ENCODE measurements at places on chromosomes 1 and 21.
A peak's percentile ranks its signal among the peaks of the same experiment; 100 is the strongest.

DNA sequence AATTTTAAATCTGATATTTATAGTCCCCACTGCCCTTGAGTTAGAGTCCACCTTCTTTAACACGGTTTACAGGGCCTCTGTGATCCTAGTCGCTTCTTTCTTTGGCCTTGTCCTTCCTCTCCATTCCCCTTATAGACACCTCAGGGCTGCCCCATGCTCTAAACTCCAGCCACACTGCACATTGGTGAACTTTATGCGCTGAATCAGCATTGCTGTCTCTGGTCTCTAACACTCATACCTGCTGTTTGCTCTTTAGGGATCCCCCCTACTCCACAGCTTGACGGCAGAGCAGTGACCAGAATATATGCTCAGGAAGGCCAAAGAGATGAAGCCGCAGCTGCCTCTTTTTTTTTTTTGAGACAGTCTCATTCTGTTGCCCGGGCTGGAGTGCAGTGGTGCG lies 30.2 kb downstream of the PLEKHO1 start:
- no peak for DNase-seq

DNA sequence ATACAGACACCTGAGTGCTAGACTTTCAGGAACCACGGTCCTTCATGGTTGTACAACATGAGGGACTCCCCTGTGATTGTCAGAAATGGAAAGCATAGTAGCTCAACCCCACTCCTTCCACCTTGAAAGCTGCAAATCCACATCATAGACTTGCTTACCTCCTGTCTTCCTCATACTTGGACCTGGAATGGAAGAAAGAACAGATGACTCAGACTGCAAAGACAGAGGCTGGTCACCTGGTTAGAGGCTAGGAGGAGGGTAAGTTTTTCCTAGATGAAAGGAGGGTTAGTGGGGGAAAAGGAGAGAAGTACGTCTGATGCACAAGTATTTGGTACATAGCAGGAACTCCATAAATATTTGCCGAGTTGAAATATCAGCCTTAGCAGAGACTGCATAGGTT lies 37.2 kb downstream of the LRRC71 start:
- DNase-seq, result no peak

DNA sequence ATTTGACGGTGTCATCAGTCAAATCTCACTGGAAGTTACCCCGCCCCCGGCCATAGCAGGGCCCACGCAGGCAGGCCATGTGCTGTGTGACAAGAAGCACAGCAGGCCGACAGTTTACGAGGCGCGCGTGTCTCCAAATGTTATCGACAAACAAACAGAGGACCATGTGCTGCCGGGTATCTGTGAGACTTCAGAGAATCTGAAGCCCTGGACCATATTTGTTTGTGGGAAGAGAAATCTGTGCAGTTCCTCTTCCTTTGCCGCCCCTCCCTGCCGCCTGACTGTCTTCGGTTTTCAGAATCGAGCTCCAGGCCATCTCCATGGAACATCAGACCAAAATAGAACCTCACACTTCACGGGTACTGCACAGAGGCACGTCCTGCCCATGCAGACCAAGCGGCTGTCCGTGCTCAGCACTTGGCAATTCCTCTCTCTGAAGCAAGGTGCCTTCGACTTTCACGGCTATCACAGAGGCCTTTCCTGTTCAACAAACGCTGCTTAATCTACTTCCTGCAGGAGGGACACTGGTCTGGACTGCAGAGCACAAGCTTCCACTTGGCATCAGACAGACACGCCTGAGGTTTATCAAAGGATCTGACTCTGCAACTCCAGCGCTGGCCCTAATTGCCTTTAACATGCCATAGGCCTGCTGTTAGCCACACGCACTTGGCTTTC lies 135.7 kb upstream of the KRTAP19-8 start:
- peak; percentile 65 for DNase-seq

DNA sequence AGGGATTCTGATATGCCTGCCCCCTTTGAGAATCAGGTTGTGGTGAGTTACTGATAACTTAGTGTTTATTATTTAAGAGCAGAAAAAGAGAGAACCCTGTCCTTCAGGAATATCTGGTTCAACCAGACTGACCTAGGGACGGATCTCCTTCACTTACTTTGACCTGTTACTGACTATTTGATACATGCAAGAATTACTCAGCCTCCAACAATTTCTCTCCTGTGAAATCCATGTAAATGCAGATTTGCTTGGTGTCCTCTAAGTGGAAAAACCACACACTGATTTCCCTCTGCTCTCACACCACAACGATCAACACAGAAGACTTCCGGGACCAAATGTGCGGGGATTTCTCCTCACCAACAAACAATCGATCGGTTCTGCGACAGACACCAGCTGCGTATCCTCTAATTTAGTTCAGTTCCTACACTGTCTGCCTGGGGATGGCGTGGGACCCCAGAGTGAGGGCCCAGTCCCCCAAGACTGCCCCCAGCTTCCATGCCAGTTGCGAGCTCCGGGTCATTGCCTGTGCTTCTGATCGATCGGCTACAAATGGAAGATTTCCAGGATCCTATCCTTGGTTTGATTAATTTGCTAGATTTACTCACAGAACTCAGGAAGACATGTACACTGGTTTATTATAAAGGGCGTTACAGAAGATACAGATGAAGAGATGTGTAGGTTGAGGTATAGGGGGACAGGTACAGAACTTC lies 51.7 kb downstream of the BACE2 start:
- no peak for DNase-seq

DNA sequence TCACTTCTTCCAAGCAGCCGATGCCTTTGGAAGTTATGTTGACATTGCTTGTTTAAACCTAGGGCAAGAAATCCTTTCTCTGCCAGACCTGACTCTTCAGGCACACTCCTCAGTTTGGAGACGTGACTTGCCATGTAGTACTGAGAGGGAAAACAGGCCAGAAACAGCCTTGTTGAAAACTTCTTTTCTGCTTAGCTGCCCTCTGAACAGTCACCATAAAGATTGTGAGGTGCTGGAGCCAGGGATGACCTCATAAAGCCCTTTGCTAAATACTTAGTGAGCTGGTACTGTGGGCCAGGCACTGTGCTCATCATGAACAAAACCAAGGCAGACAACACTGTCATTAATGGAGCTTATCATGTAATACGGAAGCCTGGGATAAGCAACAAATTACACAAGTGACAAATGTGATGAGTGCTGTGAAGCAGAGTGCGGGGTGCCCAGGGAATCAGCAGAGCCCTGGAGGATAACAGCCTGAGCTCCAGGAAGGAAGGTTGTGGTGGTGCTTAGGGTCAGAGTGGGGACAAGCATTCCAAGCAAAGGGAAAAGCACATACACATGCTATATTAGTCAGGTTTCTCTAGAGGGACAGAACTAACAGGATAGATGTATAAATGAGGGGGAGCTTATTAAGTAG lies 42.4 kb downstream of the MTARC1 start:
- DNase-seq, result no peak

GRCh38 chr1:154407198-154408091 lies 2.3 kb downstream of the IL6R start:
- DNase-seq, result peak; percentile 60

DNA sequence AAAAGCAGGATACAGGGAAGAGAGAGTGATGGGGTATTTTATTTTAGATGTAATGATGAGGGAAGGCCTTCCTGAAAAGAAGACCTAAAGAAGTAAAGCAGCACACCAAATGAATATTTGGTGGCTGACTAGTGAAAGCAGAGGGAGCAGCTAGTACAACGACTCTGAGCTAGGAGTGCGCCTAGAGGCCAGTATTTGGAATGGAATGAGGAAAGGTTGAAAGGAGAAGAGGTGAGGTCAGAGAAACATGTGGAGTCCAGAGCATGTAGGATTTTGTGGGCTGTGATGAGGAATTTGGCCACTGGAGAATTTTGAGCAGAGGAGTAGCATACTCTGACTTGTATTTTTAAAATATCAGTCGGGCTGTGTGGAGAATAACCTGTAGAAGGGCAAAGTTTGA lies 11.8 kb upstream of the RPL5 start:
- DNase-seq, result no peak

DNA sequence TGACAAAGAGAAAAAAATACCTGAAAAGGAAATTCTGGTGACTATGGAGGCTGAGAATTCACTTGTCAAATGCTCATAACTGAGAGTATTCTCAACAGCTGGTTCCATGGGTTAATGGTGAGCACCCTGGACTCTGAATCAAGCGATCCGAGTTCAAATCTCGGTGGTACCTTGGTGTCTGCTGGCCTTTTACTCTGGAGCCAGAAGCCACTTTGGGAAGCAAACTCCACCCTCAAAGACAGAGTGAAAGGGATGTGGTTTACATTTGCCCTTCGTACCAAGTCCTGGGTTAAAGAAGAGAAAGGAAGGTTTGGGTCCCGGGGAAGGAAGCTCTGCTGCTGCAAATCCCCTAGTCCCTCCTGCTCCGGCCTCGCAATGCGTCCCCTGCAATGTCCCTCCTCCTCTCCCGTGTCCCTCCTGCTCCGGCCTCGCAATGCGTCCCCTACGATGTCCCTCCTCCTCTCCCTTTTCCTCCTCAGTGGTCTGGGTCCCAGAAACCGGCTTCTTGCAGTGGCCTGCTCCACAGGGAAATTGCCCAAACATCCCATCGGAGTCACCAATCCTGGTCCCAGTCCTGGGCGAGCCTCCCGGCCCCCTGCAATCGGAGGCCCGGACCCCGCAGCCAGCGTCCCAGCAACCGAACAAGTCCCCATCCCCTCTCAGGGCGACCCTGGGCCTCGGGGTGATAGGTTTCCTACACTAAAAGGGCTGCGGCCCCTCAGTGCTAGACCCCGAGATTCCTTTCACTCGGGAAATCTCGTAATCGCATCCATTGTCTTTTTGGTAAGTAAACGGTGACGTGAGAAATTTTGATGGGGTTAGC lies 129.4 kb downstream of the PPIAL4G start:
- DNase-seq, result peak; percentile 24

- DNase-seq, result no peak
Observed at GRCh38 chr1:41518471-41518870, 34.0 kb upstream of the EDN2 start.

DNA sequence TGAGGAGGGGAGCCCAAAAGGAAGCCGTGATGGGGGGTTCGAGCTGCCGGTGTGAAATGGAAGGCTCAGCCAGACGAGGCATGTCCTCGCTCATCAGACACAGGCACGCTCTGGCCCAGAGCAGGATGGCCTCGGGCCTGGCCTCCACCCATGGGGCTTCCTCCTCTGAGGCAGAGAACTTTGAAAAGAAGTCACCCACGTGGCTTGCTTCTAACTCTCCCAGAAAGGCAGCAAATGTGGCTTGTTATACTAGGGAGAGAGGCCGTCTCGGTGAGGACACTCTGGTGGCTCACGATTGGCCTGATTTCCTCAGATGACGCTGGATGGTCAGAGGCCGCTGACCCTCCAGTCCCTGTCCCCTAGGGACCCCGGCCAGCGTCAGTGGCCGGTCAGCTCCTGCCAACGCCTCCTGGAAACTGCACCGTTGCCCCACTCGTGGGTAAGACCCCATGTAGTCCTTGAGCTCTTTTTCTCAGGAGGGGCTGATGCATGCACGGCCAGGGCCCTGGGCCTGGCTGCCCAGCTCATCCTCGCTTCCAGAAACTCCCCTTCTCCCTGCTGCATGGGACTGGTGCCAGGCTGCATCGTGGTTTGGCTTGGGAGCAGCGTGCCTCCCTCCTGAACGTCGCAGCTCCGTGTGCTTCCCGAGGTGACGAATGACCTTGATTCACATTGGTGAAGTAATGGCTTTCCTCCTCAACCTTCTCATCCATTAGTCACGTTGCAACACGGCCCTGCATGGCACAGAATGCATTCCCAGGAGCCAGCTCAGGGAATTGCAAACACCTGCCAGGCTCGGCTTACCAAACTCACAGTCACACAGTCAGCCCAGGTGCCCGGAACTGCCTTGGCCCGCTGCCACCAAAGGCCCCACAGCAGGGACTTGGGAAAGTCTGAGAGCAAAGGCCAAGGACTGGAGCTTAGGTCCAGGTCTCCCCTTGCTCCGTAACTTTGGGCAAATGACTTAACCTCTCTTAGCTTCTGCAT lies 58.8 kb downstream of the TOMM20 start:
- DNase-seq, result no peak

DNA sequence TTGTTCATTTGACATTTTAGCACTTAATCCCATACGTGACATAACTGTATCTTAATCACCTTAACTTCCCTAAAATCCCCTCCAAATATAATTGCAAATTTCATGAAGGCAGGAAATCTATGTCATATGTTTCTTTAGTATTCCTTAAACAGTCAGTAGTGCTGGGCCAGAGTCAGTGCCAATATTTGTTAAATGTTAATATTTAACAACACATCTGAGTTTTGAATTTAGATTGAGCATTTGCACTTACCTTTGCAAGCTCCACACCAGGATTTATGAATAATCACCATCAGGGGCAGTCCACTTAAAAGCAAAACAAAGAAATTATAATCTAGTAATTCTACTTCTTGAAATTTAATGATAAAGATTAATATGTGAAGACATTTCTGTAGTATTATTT lies 5.3 kb downstream of the KTI12 start:
- no peak for DNase-seq

- no peak for DNase-seq
Observed at GRCh38 chr1:227607336-227607898, 44.1 kb downstream of the ZNF678 start.
